ENCODE measurements at places on chromosomes 5 and 9. TPM values are rescaled to one million over a fixed set of nuclear protein-coding genes. Genes with fewer than 3 reads are reported as not detected.

DNA sequence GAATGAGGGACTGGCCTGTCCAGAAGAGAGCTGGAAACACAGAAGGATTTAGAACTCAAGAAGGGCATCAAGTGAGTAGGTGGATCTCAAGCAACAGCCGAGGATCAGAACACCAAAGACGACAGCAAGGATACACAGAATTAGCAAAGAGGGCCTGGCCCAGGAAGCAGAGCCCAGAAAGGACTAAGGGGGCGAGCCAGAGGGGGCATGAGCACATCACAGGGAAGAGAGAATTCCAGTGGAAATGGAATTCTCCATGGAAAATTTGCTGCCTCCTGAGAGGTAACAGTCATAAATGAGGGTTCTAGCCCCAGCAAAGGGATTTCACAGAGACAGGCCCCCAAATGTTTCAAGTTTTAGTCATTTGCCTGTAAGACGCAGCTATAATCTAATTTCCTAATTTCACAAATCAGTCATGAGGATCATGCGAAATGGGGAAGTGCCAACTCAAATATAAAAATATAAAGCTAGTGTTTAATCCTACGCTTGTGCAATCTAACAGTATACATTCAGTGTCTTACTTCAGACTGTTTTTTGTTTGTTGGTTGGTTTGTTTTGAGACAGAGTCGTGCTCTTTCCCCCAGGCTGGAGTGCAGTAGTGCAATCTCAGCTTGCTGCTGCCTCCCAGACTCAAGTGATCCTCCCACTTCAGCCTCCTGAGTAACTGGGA is 46.7 kb downstream of the FNBP1 start:
- no peak overlapping the region for H3K4me3 ChIP-seq
- H3K4me1 ChIP-seq = peaks cover 5% of the 10 kb centered on the region
- DNase-seq = no peak
- no peaks in the 10 kb centered on the region for H3K27me3 ChIP-seq
- no peaks in the 10 kb centered on the region for H3K36me3 ChIP-seq

The ETF1 gene
- 139 TPM for total RNA-seq

The GAS1 gene
- 5.1 TPM for total RNA-seq

The CFAP90 gene
- total RNA-seq = 0.84 TPM

DNA sequence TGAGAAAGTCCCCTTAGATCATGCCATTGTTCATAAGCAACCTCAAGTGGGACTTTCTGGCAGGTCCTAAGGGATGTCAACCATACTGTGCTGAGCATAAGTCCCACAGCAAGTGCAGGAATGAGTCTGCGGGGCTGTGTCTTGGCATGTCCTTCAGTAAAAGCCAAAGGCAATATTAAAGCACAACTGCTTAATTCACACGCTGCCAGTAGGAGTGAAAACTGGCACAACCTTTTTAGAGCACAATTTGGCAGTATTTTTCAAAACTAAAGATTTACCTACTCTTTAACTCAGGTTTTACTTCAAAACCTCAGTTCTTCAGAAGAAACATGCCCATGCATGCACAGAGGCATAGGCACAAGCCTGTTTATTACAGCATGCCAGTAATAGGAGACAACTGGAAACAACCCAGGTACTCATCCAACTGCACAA is 24.4 kb upstream of the SMAD5 start:
- no peak overlapping the region for H3K27ac ChIP-seq
- no peaks in the 10 kb centered on the region for H3K36me3 ChIP-seq
- H3K4me3 ChIP-seq = no peak overlapping the region
- DNase-seq = no peak

DNA sequence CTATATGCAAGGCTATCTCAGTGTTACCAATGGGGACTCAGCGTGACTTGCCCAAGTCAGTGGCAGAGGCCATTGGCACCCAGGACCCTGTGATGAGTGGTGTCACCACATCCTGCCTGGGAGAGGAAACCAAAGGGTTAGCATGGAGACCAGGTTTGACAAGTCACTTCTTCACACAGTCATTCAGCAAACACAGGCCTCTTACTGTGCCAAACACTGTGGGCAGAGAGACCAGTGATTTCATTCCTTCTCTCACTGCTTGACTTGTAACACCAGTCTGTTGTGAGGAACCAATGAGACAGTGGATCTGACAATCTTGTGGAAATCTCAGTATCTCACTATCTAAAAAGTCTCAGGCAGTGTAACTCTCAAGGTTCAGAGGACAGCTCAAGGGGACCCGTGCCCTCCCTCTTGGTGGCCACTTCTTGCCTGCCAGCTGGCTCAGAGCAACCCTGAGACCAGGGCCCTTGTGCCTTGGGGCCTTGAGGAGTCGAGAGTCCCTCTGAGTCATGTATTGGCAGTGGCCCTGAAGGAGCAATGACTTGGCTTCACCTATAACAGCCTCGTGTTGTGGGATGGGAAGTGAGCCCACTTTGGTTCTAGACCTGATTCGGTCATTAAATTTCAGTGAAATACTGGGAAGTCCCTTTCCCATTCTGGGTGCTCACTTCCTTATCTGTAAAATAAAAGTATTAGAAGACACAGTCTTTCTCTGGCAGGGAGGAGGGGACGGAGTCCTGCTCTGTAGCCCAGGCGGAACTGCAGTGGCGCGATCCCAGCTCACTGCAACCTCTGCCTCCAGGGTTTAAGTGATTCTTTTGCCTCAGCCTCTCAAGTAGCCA is 1.6 kb downstream of the FABP6 start:
- H3K27ac ChIP-seq = no peak overlapping the region
- H3K36me3 ChIP-seq = no peaks in the 10 kb centered on the region
- peaks cover 5% of the 10 kb centered on the region for H3K4me1 ChIP-seq
- H3K4me3 ChIP-seq = no peak overlapping the region

GRCh38 chr5:130136300-130136699 is 232.0 kb downstream of the CHSY3 start:
- peaks cover 18% of the 10 kb centered on the region for H3K4me1 ChIP-seq
- H3K27me3 ChIP-seq = no peaks in the 10 kb centered on the region
- H3K4me3 ChIP-seq = no peak overlapping the region
- no peaks in the 10 kb centered on the region for H3K36me3 ChIP-seq

DNA sequence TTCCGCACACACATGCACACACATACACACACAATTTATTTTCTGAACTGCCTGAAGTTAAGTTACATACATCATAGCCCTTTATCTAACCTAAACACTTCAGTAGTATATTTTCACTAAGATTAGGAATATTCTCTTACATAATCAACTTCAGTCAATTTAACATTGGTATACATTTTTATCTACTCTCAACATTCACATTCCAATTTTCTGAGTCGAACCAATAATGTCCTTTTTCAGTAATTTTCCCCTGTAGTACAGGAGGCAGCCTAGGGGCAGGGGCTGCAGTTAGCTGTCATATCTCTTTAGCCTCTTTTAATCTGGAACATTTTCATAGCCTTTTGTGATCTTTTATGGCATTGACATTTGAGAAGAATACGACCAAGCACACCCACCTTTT is 150.1 kb downstream of the DAB2IP start:
- no peak for DNase-seq
- no peak overlapping the region for H3K4me3 ChIP-seq
- peaks cover 3% of the 10 kb centered on the region for H3K27me3 ChIP-seq
- no peaks in the 10 kb centered on the region for H3K36me3 ChIP-seq
- no peaks in the 10 kb centered on the region for H3K4me1 ChIP-seq
- H3K27ac ChIP-seq = no peak overlapping the region

DNA sequence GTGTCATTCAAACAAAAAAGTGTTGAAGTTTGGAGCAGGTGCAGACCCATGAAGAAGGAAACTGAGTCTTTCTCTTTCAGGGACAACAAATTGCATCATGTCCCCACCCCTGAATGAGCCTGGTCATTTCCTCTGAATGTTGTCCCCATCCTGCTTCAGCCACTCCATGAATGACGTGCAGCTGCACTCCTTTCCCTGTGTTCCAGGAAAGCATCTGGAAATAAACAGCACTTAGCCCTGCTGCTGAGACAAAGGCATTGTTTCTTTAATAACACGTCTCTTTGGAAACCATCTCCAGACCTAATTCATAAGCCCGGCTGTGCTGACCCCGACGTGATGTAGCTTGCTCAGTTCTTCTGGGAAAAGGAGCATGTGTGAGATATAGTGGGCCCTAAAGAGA is 682.3 kb downstream of the BRINP1 start:
- no peak for DNase-seq
- H3K27ac ChIP-seq = no peak overlapping the region
- no peaks in the 10 kb centered on the region for H3K27me3 ChIP-seq
- H3K4me3 ChIP-seq = no peak overlapping the region

- H3K36me3 ChIP-seq = no peaks in the 10 kb centered on the region
- H3K27me3 ChIP-seq = peaks cover 41% of the 10 kb centered on the region
- H3K4me3 ChIP-seq = no peak overlapping the region
- H3K27ac ChIP-seq = no peak overlapping the region
- peaks cover 3% of the 10 kb centered on the region for H3K4me1 ChIP-seq
- DNase-seq = no peak
Observed at GRCh38 chr5:141707510-141707909, 25.5 kb upstream of the ARAP3 start.

DNA sequence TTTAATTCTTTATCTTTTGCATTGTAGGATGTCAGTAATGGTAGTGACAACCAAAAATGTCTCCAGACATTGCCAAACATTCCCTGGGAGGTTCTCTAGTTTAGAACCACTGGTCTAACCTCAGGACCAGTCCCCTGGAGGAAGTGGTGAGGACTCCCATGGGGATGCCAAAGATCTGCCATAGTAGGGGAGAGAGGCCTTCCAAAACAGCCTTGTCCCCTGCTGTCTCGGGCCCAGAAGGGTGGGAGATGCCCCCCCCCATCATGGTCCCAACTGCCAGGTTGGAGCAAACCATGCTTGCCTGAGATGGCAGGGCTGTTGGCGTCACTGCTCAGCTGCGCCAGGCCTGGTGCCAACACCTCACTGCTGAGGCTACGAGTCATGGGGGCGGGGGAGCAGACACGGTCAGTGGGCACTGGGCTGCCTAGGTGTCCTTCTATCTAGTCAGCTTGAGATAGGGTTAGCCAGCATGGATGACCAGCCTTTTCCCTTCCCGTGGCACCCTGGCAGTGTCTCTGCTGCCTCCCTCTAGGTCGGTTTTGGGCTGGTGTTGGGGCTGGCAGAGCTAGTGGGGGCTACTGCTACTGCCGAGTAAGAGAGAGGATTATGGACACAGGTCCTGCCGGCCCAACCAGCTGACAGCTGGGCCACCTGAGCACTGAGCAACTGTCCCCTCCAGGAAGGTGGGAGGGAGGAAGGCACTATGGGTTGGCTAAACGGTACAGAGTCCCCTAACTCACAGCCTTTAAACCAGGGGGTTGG is 8.3 kb upstream of the CXXC5 start:
- H3K4me1 ChIP-seq = peaks cover 37% of the 10 kb centered on the region
- H3K27me3 ChIP-seq = no peaks in the 10 kb centered on the region
- H3K4me3 ChIP-seq = no peak overlapping the region
- DNase-seq = no peak

- DNase-seq = peak; percentile 52
- no peaks in the 10 kb centered on the region for H3K27me3 ChIP-seq
- peak overlapping the region; percentile 70 for H3K4me3 ChIP-seq
- H3K4me1 ChIP-seq = peaks cover 20% of the 10 kb centered on the region
- peak overlapping the region; percentile 69 for H3K27ac ChIP-seq
Observed at GRCh38 chr9:93132287-93132927, 1.6 kb downstream of the NINJ1 start.
